ENCODE measurements at places on chromosomes 2 and 18. TPM values are rescaled to one million over a fixed set of nuclear protein-coding genes. Genes with fewer than 3 reads are reported as not detected.

PDK1 gene
- total RNA-seq = 42.4 TPM

CXCR1 gene
- not detected for total RNA-seq

DNA sequence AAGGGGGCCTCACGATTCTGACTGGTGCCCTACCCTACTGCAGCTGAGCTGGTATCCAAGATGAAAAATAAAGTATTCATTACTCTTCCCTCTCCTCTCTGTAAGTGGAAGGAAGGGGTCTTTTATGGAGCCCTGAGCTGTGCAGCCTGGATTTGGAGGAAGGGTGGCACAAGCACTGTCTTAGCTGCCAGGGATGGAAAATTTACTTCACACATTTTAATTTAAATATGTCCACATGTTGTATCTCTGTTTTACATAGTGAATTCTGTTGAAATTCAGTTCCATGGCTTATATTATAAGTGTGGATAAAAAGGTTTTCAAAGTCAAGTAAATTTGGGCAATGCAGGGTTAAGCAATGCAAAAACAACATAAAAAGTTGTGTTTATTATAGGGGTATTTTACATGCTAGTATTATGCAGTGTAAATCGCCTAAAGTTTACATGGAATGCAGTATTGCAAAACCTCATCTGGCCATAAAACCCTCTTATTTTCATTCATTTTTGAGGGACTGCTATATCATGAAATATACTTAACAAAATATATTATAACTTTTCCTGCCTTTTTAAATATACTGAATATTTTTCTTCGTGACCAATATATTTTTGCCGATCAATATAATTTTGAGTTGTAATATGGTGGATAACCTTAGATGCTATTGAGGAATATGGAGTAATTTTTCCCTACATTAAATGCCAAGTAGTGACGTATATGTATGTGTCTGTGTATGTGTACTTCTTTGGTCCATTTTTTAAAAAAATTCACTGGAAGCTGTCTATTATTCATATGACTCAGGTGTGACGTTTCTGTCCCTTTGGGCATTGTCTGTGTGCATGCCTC, 333.9 kb upstream of the CYRIA start:
- no peak for DNase-seq

GRCh38 chr2:100588071-100588786, 25.4 kb downstream of the PDCL3 start:
- DNase-seq = no peak

- no peak for DNase-seq
Measured at GRCh38 chr18:3931013-3931315, 481.0 kb downstream of the TGIF1 start.

DNA sequence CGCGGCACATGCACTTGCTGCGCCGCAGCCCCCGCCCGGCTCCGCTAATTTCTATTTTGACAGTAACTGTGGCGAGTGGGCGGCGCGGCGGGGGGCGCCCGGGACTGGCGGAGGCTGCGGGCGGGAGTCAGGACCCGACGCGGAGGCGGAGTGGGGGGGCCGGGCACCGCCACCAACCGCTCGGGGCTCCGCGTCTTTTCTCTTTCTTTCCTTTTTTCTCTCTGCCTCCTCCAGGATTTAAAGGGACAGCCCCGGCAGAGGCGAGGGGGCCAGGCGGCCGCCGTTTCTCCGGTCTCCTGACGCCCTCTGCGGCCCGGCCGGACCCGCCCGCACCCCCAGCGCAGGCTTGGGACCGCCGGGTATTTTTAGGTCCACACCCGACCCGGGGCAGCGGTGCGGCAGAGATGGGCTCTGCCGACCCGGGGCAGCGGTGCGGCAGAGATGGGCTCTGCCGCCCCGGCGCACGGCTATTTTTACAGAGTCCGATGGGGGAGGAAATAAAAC, 460 bp upstream of the ZBTB7C start:
- DNase-seq = no peak

DNA sequence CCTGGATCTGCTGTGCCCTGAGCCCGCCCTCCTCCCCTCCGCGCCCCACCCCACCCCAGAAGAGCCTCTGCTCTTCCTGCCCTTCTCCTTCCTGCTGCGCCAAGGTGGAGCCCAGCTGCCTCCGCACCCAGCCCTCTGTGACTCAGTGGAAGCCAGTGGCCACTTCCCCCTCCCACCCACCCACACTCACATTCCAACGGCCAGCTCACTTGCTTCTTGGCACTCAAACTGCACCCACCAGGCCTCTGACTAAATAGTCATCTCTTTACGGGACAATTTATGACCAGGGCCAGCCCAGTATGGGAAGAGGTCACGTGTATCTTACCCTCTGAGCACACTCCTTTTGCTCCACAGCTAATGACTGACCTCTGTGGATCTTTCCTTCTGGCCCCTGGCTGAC, 150.4 kb upstream of the SLC1A4 start:
- DNase-seq = no peak

DNA sequence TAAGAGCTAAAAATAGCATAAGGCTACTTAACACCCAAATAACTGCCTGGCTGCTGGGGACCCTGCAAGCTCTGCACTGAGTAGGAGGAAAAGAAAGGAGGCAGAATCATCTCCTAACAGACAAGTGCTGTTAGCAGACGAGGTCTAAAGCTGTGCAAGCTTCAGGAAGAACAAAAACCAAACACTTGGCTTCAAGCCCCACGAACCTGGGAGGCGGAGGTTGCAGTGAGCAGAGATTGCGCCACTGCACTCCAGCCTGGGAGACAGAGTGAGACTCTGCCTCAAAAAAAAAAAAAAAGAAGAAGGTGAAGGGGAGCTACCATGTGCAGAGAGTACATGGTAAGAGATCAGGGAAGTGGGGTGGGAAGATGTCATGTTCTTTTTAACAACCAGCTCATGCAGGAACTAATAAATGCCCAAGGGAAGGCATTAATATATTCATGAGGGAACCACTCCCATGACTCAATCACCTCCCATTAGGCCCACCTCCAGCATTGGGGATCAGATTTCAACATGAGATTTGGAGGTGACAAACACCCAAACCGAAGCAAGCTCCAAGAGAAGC, 28.8 kb upstream of the INO80C start:
- no peak for DNase-seq

DNA sequence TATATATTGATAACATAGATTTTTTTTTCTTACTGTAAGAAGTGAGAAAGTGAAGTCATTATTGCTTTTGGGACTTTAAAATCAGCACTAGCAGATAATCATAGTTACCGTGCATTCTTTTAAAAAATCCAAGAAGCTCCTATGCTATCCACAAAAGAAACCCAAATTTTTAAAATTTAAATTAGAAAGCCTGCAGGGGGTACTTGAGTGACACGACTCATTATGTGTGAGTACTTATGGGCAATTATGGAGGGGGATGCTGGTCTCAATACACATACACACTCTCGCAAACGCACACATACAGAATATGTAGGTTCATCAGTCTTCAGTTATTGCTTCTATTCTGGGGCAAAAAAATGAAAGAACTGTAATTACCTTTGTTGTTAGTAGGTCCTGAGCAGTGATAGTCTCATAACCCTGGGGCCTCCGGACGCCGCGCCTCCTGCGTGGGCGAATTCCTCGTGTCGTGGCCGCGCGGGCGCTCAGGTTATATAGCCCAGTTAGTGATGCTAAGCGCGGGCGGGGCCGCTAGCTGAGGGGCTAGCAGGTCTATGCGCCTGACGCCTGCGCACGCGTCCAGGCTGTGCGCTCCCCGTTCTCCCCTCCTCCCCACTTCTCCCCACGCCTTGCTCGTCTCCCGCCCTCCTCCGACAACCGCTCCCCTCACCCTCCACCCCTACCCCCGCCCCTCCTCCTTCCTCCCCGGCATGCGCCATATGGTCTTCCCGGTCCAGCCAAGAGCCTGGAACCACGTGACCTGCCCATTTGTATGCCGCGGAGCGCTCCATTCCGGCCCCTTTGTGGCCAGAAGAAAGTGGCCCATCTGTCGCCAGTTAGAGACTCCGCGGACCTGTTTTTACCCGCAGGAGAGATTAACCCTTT, at the start of gene NEUROD1:
TSS of gene NEUROD1 (minus strand) at position 463 of the 882 bp plus-strand sequence. CDS start 1,657 bp downstream, outside the sequence.
- DNase-seq = no peak

- no peak for DNase-seq
Measured at GRCh38 chr18:41206341-41206830, 748.6 kb upstream of the PIK3C3 start.

DNA sequence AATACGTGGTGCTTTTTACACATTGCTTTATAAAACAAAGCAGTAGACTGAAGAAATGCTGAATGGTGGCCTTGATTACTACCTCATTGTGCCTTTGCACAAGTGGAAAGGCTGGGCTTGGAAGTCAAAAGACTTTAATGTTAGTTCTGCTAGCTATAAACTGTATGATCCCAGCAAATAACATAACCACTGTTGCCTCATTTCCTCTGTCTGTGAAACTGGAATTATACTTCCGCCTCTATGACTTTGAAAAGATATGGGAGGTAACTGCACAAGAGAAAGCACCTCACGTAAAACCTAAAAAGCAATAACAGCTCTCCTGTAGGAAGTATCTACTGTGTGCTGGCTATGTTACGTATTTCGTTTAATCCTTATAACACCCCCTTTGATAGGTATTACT, 43.4 kb upstream of the DSC1 start:
- DNase-seq = no peak

- DNase-seq = peak; percentile 25
Measured at GRCh38 chr2:136874258-136874657, 108.9 kb downstream of the THSD7B start.

DNA sequence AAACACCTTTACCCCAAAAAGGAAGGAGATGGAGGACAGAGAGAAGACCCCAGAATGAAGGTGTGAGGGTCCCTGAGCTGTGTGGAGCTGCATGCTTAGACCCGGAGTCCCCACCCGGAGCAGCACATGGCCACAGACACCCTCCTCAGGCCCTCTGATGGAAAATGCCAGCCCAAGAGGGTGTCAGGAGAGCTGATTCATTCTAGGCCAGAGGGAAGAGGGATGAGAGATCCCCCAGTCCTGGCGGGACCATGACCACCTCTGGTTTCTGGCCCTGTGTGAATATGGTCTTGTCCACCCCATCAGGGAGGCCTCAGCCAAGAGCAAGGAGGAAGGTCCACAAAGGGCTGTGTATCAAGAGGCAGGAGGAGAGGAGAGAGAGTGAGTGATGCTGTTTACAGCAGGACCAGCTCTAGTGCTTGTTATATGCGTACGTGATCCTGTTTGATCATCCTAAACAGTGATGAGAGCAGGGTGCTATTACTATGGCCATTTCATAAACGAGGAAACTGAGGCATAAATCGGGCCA, 186.6 kb upstream of the HAAO start:
- DNase-seq = no peak

- no peak for DNase-seq
Measured at GRCh38 chr18:63175264-63175663, 144.3 kb downstream of the BCL2 start.

GRCh38 chr2:140929849-140930248, 1201.0 kb downstream of the LRP1B start:
- DNase-seq = no peak

GRCh38 chr2:118053681-118054080, 34.6 kb upstream of the INSIG2 start:
- no peak for DNase-seq

DNA sequence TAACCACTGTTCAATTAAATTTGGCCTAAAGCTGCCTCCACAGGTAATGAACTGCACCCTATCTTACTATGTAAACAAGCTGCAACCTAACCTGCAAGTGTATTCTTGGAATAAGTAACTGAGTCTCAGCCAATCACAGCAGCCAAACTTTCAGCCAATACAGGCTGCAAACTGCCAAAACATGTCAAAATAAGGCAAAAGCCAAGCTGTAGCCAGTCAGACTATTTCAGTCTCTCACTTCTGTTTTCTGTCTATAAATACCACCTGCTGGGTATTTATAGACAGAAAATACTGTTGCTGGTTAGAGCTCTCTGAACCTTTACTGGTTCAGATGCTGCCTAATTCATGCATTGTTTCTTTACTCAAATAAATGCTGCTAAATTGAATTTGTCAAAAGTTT, 14.3 kb downstream of the C2orf76 start:
- peak; percentile 97 for DNase-seq
